ENCODE measurements at places on chromosomes 13 and 19. TPM values are rescaled to one million over a fixed set of nuclear protein-coding genes. Genes with fewer than 3 reads are reported as not detected.

DNA sequence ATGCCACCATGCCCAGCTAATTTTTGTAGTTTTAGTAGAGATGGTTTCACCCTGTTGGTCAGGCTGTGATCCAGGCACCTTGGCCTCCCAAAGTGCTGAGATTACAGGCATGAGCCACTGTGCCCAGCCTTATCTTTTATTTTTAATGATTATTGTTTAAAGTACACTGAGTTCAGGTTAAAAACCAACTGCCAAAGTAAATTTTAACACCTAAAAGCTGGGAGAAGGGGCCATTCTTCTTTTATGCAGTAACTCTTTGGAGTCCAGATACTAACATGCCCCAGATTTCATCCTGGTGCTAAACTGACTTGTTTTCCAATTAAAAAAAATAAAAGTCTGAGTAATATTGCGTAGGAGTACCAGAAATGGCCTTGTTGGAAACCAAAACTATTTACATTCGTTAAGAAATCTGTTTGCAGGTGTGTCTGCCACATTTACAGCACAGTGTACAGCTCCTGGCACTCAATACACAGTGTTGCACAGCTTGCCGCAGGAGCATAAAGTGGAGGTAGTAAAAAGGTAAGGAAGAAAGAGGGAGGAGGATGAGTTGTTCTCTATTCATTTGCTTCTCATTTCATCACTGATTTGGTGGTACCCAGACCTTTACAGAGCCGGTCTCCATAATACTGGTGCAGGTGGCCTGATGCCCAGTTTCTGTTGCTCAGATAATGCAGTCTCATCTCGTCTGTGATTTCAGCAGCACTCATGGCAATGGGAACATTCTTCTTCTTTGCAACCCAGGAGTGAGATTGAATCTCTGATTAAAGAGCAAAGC is 108.9 kb downstream of the PCCA start:
- peak; percentile 12 for DNase-seq

DNA sequence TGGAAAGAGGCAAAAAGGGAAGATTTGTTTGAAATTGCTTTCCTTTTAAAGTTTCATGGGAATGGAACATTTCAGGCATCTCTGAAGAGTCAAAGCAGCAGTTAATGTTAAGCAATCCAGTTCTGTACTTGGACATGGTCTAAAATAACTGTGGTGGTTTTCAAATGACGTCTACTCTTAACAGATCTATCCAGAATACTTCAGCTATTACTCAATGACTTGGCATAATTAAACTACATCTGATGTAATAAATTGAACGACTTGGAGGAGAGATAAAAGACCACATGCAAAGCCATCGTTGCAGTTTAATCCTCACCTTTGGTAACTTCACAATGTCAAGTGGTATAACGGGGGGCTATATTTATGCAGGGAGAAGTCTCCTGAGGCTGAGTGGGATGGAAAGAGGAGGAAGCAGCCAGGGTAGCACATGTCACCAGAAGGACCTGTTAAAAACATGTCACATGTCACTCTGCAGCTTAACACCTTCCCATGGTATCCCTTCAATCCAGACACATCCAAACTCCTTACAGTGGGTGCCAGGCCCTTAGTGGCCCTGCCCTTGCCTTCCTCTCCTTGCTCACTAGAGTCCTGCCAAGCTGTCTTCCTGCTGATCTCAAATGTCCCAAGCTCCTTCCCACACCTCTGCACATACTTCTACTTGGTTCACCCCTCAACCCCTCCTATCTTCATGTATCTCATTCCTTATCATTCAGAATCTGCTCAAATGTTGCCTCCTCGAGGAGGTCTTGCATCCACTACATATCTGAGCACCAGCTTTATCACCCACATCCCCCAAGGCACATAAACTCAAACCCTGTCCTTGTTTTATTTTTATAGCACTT is 327.8 kb downstream of the SUCLA2 start:
- DNase-seq = peak; percentile 94

DNA sequence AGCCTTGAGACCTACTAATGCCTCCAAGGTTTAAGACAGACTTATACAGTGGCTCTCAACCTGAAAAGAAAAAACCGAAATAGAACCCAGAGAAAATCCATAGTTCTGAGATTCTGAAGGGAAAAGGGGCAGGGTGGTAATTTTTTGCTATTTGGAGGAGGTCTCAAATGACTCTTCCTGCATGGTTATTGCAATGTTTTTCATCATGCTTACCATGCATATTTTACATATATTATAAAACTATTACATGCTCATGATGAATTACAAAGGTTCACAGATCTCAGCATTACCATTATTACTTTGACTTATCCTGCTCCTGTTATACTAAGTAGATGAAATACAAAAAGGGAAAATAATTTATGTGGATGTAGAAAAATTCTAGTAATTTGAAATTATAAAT is 47.6 kb downstream of the N4BP2L2 start:
- peak; percentile 60 for DNase-seq

GRCh38 chr13:53398051-53398450 is 369.4 kb downstream of the OLFM4 start:
- DNase-seq = no peak

CD33 gene
- not detected for total RNA-seq

DNA sequence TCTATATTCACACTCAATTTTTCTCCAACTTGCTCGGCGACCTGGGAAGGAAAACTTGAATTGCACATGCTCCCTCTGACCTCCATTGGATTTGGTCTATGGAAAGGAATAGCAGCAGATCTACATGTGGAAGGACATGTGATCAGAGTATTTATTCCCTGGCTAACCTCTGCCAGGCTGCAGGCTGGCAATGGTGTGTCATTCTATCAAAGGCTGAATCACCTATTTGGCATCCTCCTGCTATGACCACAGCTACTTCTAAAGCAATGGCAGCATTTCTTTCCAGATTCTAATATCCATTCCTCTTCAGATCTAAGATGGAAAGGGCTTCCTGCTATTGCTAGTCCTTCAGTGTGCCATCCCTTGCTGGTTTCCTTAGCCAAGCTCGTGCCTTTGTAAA is 144.3 kb upstream of the FREM2 start:
- no peak for DNase-seq

ZNF582 gene
- total RNA-seq = 4.1 TPM

GRCh38 chr19:51259348-51260245 is 8.7 kb downstream of the SIGLECL1 start:
- DNase-seq = peak; percentile 17

DNA sequence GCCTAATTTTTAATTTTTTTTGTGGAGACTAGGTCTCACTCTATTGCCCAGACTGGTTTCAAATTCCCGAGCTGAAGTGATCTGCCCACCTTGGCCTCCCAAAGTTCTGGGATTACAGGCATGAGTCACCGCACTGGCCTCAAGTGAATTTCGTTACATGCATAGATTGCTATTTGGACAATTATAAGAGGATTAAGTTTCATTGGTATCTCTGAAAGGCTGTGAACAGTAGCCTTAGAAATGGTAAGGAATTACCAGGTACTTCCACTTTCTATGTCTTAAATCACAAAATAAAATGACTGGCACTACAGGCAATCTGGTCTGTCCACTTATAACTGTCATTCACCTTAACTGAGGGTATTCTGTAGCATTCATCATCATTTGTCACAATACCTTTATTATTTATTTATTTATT is 2.9 kb upstream of the CCDC9 start:
- DNase-seq = peak; percentile 95

DNA sequence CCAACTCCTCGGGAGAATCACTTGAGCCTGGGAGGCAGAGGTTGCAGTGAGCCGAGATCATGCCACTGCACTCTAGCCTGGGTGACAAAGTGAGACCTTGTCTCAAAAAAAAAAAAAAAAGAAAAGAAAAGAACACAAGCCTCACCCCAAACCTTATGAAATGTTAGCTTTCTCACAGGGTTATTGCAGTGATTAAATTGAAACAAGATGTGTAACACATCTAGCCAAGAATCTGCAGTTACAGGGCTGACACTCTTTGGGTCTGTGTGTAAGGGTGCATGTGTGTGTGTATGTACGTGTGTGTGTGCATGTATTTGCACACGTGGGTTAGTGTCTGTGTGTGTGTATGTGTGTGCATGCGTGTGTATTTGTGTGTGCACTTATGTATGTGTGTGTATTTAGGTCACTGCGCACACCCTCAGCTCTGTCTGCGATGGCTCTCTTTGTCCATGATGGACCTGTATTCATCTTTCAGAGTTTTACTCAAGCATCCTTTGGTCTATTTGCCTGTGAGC is 336.3 kb downstream of the UQCRFS1 start:
- DNase-seq = no peak

PODNL1 gene
- total RNA-seq = 2.1 TPM

DNA sequence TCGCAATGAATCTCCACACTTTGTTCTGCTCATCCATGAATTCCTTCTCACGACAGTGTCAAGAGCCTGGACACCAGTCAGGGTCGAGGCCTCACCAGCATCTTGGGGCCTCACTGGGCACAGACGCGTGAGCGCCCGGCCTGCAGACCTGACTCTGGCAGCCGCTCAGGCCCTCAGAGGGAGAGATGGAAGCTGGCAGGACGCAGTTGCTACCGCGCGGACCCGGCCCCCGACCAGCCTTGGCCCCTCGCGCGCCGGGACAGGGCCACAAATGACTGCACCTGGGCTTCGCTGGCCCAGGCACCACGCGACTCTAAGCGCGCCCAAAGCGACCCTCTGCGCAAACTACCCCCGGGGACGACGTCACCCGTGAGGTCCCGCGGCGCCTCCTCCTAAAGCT is 937 bp upstream of the USP29 start:
- DNase-seq = no peak

Data from fibroblast of lung (primary cell).